ENCODE measurements at places on chromosomes 2 and 18.

DNA sequence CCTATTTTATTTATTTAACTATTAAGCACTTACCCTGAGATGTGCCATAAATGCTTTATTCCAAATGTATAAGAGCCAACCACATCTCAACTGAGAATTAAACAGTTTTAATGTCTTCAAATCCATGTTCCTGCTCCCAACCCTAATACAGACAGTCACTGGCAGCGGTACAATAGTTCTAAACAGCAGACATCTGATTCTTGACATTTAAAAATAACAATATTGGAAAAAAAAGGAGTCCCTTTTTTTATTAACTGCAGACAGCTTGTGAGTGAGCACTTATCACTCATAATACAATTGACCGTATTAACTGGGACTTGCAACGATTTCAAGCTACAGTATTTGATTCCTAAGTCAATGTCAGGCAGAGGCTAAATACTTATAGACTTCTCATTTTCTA lies 424.6 kb downstream of the TGIF1 start:
- DNase-seq = no peak

DNA sequence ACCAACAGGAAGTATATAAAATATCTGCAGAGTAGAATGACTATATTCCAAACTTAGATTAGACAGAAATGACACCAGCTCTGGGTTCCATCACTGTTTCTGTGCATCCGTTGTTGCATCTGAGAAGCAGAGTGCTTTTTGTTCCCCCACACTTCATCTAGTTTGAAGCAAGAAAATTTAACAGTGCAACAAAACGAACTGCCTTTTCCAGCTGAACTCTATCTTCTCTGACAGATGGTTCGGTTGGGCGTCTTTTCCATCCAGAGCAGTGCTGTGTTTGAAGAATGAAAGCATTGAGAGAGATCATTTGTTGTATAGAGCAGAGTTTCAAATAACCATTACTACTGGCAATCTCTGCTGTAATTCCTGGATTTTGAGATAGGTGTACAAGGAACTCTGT lies 757.5 kb downstream of the DPP10 start:
- DNase-seq = no peak

DNA sequence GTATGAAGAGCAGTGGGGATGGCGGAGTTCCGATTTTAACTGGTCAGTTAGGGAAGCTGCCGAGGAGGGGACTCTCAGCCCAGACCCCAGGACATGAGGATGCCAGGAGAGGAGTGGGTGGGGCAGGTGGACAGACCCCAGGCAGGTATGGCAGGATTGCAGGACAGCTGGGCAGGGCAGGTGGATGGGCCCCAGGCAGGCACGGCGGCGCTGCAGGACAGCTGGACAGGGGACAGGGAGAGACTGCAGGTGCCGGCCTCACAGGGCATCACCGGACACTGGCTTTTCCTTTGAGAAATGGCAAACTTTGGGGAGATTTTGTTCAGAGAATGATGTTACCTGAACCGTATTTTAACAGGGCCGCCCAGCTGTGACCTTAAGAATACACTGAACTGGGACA lies 127.7 kb downstream of the SNTG2 start:
- DNase-seq = no peak

GRCh38 chr2:557635-558301 lies 119.4 kb downstream of the TMEM18 start:
- DNase-seq = no peak

- peak; percentile 58 for DNase-seq
Observed at GRCh38 chr2:9770308-9771100, 72.8 kb upstream of the TAF1B start.

DNA sequence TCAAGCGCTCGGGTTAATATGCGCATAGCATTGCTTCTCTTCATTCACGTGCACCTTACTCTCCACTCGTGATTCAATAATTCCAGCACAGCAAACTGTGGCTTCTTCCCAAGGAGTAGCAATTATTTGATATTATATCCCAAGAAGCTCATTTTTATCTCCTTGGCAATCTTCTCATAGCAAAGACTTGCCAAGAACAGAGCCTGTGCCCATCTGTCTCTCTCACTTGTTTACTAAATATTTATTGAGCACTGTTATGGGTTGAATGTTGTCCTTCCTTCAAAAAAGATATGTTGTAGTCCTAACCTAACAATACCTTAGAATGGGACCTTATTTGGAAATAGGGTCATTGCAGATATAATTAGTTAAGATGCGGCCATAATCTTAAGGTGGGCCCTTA lies 233.7 kb downstream of the TFCP2L1 start:
- DNase-seq = no peak

- no peak for DNase-seq
Observed at GRCh38 chr2:69241093-69241492, 145.9 kb downstream of the GFPT1 start.

- no peak for DNase-seq
Observed at GRCh38 chr2:126637386-126637785, 18.6 kb upstream of the GYPC start.

GRCh38 chr18:78160961-78161656 lies 818.5 kb upstream of the SALL3 start:
- no peak for DNase-seq

DNA sequence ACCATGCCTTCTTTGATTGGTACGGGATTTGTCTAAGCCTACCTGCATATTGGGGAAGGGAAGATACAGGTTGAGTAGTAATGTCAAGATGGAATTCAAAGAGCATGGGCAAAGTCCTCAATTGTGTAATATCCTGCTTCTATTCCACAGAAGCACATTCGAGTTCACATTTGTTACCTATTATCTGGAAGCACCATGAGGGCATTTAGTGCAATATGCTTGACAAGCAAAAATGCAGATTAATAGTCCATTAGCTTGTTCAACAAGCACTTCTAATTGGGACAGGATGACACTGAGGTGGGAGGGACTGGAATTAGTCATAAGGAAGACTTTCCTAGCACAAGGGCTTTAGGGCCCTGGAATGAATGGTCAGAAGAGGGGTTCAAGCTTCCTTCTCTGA lies 40.5 kb downstream of the MYO5B start:
- DNase-seq = no peak

GRCh38 chr18:74142252-74142651 lies 5.4 kb downstream of the FBXO15 start:
- no peak for DNase-seq

GRCh38 chr2:6665093-6666045 lies 200.3 kb downstream of the CMPK2 start:
- no peak for DNase-seq

GRCh38 chr18:61285777-61286176 lies 47.5 kb upstream of the CDH20 start:
- DNase-seq = no peak

- DNase-seq = peak; percentile 96
Observed at GRCh38 chr2:226835796-226836547, at the start of gene RHBDD1. Gene RHBDD1 (plus strand): TSS chr2:226836054. CDS start chr2:226864694, 28,640 bp downstream.

DNA sequence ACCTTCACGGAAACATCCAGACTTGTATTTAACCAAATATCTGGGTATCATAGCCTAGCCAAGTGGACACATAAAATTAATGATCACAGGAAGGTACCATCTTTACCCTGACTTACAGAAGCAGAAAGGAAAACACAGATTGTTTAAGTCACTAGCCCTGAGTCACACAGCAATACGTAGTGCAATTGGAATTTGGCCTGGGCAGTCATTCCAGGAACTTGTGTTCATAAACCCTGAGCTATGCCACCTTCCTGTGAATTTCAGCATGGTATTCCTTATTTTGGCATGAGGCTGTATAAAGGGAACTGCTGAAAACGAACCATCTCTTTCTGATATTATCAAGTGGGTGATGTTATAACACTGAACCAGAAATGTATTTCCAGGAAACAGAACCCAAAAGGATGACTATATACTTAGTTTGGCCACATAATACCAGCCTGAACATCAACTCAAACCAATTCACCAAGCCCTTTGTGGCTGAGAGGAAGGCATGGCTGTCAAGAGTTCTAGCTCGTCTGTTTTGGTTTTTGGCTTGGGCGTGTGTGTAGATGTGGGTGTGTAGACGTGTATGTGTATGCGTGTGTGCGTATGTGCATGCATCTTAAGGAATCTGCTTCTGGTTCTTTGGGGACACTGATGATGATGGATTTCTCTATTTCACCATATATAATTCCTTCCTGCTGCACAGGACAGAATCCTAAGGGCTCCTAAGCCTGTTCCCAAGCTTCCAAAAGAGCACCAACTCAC lies 533.4 kb upstream of the ID2 start:
- DNase-seq = peak; percentile 87

DNA sequence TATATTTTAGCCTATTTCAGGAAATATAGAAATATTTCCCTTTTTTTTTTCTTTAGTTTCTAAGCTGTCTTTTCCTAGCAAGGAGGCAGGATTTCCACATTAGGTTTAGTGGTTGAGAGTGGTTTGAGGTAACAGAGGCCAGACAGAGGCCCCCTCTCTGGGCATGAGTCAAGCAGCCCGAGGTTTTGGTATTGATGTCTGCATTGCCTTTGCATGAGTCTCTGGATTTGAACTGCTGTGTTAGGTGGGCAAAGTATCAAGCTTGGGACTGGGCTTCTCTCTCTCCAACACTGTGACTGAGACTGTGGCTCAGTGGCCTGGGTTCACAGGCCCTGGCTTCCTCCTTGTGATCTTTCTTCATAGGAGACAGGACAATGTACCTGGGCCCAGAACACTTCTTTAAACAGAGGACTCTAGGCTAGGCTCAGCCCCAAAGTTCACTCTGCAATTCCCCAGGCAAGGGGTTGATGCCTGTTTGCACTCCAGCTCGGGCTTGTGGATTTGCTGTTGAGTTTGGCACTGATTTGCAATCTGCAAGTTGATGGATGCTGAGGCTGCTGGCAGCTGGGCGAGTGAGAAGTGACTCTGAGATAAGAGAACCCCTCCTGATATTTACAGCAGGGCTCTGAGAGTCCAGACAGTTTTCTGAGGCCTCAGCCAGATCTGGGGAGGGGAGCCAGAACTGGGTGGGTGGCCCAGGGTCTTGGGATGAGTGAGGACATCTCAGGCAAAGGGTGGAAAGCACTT lies 271.2 kb downstream of the EN1 start:
- no peak for DNase-seq

DNA sequence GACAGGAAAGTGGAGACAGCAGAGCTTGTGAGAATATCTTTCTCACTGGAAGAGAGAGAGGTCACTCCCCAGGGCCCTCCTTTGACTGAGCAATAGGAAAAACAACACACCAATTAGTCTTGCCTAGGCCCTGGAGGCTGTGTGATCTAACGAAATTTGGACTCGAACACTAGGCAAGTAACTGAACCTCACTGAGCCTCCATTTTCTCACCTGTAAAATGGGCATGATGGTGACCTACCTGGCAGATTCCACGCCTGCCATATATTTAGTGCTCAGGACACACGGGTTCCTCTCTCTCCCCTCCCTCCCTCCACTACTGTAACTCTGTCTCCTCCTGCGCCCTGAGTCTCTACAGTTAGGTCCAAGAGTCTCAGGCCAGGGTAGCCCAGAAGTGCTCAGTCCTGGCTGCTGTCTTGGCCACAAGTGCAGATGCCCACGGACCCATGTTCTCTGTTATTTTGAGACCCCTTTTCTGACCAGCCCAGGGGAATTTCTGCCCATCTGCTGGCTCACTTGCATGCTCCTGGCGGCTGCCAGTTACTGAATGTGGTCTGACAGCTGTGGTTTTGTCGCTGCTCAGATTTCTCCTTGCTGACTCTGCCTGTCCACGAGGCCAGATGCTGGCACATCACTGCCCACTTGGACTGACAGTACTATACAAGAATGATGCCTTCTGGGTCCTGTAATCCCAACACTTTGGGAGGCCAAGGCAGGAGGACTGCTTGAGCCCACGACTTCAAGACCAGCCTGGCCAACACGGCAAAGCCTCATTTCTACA lies 9.6 kb upstream of the GIGYF2 start:
- DNase-seq = peak; percentile 47

- DNase-seq = no peak
Observed at GRCh38 chr2:122412360-122412759, 656.9 kb downstream of the TSN start.

DNA sequence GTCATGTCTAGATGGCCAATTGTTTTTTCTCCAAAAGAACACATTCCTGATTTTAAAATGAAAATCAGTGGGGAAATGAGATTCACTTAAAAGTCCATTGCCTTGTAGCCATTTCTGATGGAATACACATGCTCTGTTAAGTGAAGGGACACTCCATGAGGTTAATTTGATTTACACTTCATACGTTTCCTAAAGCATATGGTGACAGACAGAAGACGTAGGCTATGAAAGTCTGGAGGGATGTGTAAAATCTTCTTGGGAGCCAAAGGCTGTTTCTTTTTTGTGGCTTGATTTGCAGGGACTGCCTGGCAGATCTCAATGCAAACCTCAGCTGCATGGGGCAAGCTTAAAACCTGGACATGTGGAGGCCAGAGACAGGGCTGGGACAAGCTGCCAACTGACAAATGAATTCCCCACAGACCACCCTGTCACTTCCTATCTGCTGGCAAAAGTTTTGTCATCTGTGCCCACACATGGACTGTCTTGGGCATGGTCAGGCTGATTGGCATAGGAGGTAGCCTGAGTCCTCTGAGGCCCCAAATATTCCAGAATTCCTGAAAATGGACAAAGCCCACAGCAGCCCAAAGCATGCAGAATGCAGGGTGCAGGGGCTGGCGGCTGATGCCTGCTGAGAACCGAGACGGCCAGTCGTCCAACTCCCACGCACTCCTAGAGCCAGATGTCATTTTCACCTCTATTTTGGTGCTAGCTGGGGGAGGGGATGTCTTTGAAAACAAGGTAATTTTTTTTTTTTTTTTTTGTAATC lies 73.9 kb downstream of the SDC1 start:
- DNase-seq = no peak

DNA sequence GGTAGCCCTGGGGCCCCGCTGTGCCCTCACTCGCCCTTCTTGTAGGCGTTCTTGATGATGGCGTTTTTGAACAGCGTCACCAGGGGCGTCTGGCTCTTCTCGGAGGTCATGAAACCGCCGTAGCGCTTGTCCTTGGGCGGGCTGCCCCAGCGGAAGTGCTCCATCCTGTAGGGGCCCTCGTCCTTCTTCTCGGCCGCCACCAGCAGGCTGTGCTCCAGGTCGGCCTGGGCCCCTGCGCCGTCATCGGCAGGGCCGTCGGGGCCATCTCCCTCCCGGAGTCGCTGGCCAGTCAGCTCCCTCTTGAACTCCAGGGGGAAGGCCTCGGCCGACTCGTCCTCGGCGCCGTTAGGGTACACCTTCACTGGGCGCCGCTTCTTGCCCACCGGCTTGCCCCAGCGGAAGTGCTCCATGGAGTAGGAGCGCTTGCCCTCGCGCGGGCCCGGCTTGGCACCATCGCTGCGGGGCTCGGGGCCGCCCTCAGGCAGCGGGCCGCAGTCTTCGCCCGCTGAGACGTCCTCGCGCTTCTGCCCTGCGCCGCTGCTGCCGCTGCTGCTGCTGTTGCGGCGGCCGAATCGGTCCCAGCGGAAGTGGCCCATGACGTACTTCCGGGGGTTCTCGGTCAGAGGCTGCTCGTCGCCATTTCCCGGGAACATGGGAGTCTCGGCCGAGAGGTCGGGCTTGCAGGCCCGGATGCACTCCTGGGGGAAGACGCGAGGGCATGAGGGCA lies 7.2 kb downstream of the POMC start:
- DNase-seq = no peak

- DNase-seq = no peak
Observed at GRCh38 chr18:10008006-10008647, 94.3 kb downstream of the VAPA start.

Measured in MG63 (cell line).